ENCODE measurements at places on chromosomes 12 and 14.
A peak's percentile ranks its signal among the peaks of the same experiment; 100 is the strongest.

GRCh38 chr14:90871605-90872233 is 55.5 kb upstream of the TTC7B start:
- DNase-seq, result no peak

DNA sequence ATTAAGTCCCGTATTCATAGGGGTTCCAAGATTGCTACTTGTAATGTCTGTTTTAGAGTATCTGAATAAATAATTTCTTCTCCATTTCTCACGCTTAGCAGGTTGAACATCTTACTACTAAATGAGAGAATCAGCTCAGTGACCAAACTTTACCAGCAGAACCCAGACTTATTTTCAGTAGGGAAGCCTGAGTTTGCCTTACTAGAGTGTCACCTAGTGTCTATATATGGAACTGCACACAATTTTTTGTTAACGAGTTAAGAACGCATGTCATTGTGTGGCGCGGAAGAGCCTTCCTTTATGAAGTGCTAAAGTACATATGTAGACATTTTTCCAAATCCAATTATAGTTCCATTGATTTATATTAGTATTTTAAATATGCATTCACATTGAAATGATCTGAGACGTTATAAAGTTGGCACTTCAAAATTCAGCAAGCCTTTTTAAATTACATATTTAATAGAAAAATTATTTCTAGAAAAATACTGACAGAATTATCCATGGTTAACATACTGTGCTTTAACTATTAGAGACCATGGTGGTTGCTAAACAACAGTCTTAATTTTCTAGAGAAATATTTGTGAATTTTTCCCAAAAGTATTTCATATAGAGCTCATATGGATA is 88.3 kb downstream of the RPS29 start:
- DNase-seq, result no peak

DNA sequence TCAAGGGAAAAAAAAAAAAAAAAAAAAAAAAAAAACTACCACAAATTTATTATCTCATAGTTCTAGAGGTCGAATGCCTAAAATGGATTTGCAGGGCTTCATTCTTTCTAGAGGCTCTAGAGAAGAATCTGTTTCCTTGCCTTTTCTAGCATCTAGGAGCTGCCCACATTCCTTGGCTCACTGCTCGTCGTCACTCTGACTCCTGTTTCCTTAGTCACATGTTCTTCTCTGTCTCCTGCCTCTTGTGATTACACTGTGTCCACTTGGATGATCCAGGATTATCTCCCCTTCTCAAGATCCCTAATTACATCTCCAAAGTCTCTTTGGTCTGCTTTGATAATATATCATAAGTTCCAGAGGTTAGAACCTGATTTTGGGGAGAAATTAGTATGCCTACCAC is 88.7 kb downstream of the HECTD1 start:
- DNase-seq, result no peak

- DNase-seq, result peak; percentile 32
Observed at GRCh38 chr12:28446031-28446430, 255.8 kb downstream of the CCDC91 start.

- no peak for DNase-seq
Observed at GRCh38 chr14:77124345-77125280, 17.0 kb downstream of the ZDHHC22 start.

- DNase-seq, result no peak
Observed at GRCh38 chr14:101851183-101851582, 89.7 kb downstream of the PPP2R5C start.

GRCh38 chr14:23641915-23642588 is 5.9 kb downstream of the DHRS2 start:
- DNase-seq, result no peak

GRCh38 chr12:12439636-12440035 is 82.8 kb downstream of the BORCS5 start:
- no peak for DNase-seq

- no peak for DNase-seq
Observed at GRCh38 chr14:91332986-91333649, 84.5 kb downstream of the CCDC88C start.

- no peak for DNase-seq
Observed at GRCh38 chr12:121602766-121603165, 21.9 kb upstream of the KDM2B start.

DNA sequence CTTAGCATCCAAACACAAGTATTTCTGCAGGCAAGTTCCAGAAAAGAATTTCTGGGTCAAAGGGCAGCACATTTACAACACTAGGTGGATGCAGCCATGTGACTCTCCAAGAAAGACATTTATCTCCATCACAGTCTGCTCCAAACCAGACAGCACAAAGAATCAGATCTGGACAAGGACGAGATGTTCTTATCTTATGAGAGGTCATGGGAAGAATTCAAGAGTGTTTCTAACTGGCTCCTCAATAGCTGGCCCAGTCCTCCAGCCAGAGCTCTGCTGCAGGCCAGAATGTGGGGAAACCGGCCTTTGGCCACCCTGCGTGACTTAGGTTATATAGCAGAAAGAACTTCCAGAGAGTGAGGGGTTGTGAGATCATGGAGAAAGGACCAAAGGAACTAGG is 17.4 kb downstream of the TMEM119 start:
- DNase-seq, result no peak

DNA sequence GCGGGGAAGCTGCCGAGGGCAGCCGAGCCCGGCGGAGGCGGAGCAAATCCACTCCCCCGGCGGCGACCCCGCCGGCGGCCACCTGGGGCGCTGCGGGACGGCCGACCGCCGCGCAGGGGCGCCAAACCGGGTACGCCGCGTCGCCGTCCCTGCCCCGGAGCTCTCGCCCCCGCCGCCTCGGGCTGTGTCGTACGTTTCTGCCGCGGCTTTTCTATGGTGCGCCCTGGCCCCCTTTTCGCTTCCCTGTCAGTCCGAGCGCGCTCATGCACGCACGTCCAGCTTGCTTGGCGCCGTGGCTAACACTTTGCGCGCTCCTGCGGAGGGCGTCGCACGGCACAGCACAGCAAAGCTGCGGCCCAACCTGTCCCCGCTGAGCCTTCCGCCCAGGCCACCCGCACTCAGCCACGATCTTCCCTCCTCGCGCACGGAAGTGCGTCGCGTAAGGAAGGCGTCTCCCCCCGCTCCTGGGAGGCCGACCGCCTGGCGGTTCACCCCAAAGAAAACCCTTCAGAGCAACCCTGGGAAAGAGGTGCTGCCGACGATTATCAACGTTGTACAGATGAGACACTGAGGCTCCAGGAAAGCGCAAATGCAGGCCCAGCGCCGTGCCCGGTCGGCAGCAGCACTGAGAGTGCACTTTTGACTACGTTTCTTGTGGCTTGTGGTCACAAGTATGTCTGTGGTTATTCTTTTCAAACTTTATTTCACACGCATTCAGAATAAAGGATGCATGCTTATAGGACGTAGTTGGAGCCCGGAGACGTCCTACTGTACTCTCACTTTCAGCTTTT is at the start of gene HECTD1:
HECTD1 (minus strand) TSS at position 39 of the 791 bp plus-strand sequence. CDS start 1,857 bp downstream, outside the sequence.
- peak; percentile 38 for DNase-seq

DNA sequence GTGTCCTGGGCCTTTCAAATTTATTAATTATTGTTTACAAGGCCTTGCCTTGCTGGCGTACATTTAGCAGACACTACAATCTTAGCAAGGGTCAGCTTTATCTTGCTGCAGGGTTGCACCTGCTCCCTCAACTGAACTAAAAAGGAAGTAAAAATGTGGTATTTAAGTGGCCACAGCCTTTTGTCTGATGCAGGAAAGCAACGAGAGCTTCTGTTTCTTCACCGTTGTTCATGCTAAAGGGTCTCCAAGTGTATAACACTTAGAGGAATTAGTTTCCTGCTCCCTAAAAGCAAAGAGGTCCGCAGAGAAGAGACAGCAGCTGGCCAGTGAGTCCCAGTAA is 62.8 kb upstream of the EGLN3 start:
- DNase-seq, result no peak

- no peak for DNase-seq
Observed at GRCh38 chr12:111024205-111024801, 103.9 kb upstream of the MYL2 start.

DNA sequence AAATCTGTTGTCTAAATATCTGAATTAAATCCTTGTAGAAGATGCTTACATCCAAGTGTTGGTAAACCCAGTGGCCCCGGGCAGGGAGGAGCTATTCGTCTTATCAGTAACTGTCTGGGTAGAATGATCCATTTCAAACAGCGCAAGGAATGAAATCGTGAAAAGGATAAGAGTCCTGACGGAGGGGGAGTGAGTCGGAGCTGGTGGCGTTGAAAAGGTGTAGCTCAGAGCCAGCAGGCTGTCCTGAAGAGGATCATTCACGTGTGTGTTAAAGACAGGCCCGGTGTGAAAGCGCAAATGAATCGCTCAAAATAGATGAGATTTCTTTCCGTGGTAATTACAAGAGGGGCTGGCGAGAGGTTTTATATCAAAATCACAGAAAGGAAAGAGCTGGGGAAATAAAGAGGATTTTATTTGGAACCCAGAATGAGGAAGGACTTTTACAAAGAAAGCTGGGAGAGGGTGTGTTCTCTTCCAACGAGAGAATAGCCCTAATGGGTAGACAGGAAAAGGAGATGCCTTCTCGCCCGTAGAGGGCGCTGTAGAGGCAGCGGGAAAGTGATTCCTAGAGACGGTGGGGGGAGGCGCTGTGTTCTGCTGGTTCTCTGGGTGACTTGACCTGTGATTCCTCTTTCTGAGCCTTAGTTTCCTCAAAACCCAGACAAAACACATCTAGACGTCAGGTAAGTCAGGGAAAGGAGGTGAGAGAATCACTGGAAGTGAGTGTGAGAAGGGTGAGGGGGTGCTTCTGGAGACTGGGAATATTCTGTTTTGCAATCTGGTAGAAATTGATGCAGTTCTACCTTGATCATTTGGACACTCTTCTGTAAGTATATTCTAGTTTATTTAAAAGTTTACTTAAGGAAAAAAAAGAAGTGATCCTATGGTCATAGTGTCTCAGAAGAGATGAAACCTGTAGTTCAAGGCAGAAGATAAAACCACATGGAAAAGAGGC is 39.3 kb downstream of the SRRM4 start:
- no peak for DNase-seq

All from BJ (cell line).